ENCODE measurements at places on chromosomes 1 and 21.

DNA sequence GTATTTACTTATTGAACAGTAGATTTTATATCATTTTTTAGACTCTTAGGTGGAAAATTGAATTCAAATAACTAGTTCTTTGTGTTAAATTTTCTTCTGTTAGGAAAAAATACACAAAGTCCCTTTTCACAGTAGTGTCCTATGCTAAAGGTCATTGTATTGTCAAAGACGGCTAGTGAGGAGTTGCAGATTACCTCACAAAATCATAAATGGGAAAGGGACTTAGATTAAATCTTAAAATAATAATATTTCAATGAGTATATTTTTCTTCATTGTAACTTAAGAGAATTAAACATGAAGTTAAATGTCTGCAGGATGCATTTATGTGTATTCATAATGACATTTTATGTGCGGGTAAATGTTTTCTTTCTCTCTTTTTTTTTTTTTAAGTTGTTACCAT is 32.7 kb downstream of the LYPLAL1 start:
- DNase-seq, result no peak

- DNase-seq, result peak; percentile 12
These were observed 518.9 kb upstream of the NR5A2 start for GRCh38 chr1:199508653-199509052.

DNA sequence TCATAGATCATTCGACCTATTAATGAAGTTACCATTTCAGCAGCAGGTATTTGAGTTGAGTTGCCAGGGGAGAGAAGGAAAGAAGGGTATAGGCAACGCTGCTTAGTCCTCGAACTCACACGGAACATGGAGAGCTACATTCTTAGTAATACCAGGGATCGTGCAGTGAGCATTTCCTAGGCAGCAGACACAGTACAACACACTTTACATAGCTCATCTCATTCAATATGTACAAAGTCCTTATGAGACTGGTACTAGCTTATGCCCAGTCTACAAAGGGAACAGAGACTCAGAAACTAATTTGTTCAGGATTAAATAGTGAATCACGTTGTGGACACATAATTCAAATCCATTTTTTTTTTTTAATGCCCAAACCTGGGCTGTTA is 25.6 kb downstream of the IRF2BP2 start:
- no peak for DNase-seq

DNA sequence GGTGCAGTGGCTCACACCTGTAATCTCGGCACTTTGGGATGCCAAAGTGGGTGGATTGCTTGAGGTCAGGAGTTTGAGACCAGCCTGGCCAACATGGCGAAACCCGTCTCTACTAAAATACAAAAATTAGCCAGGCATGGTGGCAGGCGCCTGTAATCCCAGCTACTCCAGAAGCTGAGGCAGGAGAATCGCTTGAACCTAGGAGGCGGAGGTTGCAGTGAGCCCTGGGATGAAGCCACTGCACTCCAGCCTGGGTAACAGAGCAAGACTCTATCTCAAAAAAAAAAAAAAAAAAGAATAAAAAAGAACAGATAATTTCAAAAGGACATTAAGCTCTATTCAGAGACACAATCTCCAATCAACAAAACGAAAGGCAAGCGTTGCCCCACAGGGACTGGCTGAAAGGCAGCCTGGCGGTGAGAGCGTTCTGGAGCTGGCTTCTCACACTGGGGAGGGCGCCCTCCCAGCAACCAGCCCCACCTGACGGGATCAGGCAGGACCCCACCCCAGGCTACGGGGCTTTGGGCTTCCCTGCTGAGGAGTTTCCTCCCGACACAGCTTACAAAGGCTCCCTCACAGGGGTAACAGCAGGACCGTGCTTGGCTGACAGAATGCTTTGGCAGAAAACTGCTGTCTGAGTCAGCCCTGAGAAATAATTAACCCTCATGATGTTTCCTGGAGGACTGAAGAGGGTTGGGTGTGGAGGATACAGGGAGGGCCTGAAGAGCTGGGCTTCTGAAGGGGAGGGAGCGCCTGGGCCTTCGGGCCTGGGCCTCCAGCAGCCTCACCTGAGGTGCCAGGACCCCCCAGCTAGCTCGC is 31.1 kb upstream of the SRP9 start:
- peak; percentile 90 for DNase-seq

Measured in Caki2 (cell line).